ENCODE measurements at places on chromosomes 5 and 9.

DNA sequence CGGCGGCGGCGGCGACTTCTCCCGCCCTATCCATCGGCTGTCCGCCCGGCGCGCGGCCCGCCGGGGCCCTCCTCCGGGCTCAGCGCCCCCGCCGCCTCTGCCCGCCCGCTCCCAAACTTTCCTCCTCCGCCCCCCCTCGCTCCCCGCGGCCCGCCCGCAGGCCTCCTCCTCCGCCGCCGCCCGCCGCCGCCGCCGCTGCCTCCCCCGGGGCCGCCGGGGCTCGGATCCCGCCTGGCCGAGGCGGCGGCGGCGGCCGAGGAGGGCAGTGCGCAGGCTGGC, 460 bp upstream of the PBX3 start:
- no peaks in the 10 kb centered on the region for H3K4me1 ChIP-seq
- peak overlapping the region; percentile 37 for H3K4me3 ChIP-seq
- H3K36me3 ChIP-seq: no peaks in the 10 kb centered on the region
- no peak for DNase-seq
- no peaks in the 10 kb centered on the region for H3K27me3 ChIP-seq
- peak overlapping the region; percentile 92 for H3K27ac ChIP-seq

GRCh38 chr5:55534436-55535198, at the start of gene PLPP1:
Gene PLPP1 (minus strand): TSS chr5:55534964. CDS start chr5:55534629, 335 bp downstream.
- peak within 1 kb of the TSS; percentile 98 for H3K27ac ChIP-seq
- H3K36me3 ChIP-seq: no peaks in the 10 kb centered on the region
- H3K4me1 ChIP-seq: no peaks in the 10 kb centered on the region
- peak; percentile 92 for DNase-seq
- H3K4me3 ChIP-seq: peak within 1 kb of the TSS; percentile 69

GRCh38 chr9:110298043-110298605, 39.5 kb downstream of the TXNDC8 start:
- H3K27ac ChIP-seq: no peak overlapping the region
- no peak overlapping the region for H3K4me3 ChIP-seq
- DNase-seq: no peak
- H3K4me1 ChIP-seq: no peaks in the 10 kb centered on the region
- H3K36me3 ChIP-seq: no peaks in the 10 kb centered on the region
- no peaks in the 10 kb centered on the region for H3K27me3 ChIP-seq

DNA sequence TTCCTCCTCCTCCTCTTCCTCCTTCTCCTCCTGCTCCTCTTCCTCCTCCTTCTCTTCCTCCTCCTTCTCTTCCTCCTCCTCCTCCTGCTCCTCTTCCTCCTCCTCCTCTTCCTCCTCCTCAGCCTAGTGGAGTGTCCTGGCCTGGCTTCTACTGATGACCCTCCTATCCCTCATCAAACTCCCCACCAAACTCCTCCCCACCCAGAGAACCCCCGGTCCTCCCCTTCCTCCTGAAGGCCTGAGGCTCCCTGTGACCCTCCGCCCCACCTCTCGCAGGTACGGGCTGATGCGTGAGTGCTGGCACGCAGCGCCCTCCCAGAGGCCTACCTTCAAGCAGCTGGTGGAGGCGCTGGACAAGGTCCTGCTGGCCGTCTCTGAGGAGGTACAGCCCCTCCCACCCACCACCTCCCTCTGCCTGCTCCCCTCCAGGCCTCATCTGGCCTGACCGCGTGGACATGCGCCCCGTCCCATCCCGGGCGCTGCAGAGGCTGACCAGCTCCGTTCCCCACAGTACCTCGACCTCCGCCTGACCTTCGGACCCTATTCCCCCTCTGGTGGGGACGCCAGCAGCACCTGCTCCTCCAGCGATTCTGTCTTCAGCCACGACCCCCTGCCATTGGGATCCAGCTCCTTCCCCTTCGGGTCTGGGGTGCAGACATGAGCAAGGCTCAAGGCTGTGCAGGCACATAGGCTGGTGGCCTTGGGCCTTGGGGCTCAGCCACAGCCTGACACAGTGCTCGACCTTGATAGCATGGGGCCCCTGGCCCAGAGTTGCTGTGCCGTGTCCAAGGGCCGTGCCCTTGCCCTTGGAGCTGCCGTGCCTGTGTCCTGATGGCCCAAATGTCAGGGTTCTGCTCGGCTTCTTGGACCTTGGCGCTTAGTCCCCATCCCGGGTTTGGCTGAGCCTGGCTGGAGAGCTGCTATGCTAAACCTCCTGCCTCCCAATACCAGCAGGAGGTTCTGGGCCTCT, 10.6 kb downstream of the FGFR4 start:
- no peak overlapping the region for H3K27ac ChIP-seq
- no peaks in the 10 kb centered on the region for H3K4me1 ChIP-seq
- no peak overlapping the region for H3K4me3 ChIP-seq
- no peak for DNase-seq
- no peaks in the 10 kb centered on the region for H3K36me3 ChIP-seq
- no peaks in the 10 kb centered on the region for H3K27me3 ChIP-seq

GRCh38 chr9:94298949-94299599, 29.4 kb downstream of the NUTM2F start:
- H3K27ac ChIP-seq: no peak overlapping the region
- H3K4me1 ChIP-seq: no peaks in the 10 kb centered on the region
- DNase-seq: peak; percentile 46
- H3K4me3 ChIP-seq: no peak overlapping the region
- no peaks in the 10 kb centered on the region for H3K27me3 ChIP-seq

GRCh38 chr9:89764217-89764616, 159.4 kb downstream of the GADD45G start:
- no peak for DNase-seq
- no peak overlapping the region for H3K4me3 ChIP-seq
- H3K27me3 ChIP-seq: no peaks in the 10 kb centered on the region
- H3K4me1 ChIP-seq: no peaks in the 10 kb centered on the region

DNA sequence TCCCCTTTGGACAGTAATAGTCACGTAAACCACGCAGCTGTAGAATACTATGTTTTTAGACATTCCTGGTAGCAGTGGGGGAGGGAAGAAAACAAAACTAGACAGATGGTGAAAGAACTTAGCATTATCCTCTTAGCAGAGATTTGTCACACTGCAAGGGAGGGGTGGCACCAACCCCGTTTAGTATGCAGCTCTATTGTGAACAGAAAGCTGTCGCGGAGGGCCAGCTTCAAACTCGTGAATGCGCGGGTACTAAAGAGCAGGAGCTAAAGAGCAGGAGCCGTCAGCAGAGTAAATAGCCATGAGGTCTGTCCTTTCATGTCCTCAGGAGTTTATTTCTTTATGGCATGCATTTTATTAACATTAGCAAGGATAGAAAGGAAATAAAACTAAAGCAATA, 141.9 kb upstream of the SLC12A2 start:
- H3K27ac ChIP-seq: no peak overlapping the region
- no peak for DNase-seq
- H3K36me3 ChIP-seq: no peaks in the 10 kb centered on the region
- H3K4me3 ChIP-seq: no peak overlapping the region
- no peaks in the 10 kb centered on the region for H3K27me3 ChIP-seq
- no peaks in the 10 kb centered on the region for H3K4me1 ChIP-seq

DNA sequence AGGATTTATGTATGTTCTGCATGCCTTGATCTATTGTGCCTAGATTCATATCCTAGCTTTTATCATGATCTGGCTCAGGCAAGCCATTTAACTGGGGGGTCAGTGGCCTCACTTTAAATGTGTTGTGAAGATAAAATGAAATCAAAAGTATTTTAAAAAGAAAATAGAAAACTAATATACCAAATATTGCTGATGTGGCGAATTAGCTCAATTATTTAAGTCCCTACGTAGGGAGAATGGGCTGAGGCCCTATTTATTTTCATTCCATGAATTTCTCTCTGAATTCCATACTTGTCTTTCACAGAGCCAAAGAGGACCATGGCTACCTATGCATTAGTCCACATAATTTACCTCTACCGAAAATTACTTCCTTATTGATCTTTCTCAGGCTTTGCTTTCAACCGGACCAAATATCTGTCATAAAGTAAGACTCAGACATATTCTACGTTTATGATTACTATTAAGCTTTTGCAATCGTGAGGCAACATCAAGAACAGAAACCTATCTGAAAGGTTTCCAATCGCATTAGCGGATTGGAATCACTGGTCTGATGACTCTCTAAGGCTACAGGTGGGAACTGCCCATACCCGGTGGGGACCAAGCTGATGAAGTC, 1.7 kb downstream of the MBLAC2 start:
- H3K27ac ChIP-seq: no peak overlapping the region
- peak overlapping the region; percentile 80 for H3K4me3 ChIP-seq
- no peaks in the 10 kb centered on the region for H3K36me3 ChIP-seq
- no peak for DNase-seq

- no peaks in the 10 kb centered on the region for H3K4me1 ChIP-seq
- H3K4me3 ChIP-seq: no peak overlapping the region
- no peaks in the 10 kb centered on the region for H3K36me3 ChIP-seq
- no peak for DNase-seq
Observed at GRCh38 chr5:167949435-167949834, 342.0 kb upstream of the WWC1 start.

- peak overlapping the region; percentile 95 for H3K27ac ChIP-seq
- no peak for DNase-seq
- no peaks in the 10 kb centered on the region for H3K36me3 ChIP-seq
- peak overlapping the region; percentile 66 for H3K4me3 ChIP-seq
- H3K4me1 ChIP-seq: peaks cover 6% of the 10 kb centered on the region
Observed at GRCh38 chr9:104092875-104093600, 1.1 kb upstream of the SMC2 start.

DNA sequence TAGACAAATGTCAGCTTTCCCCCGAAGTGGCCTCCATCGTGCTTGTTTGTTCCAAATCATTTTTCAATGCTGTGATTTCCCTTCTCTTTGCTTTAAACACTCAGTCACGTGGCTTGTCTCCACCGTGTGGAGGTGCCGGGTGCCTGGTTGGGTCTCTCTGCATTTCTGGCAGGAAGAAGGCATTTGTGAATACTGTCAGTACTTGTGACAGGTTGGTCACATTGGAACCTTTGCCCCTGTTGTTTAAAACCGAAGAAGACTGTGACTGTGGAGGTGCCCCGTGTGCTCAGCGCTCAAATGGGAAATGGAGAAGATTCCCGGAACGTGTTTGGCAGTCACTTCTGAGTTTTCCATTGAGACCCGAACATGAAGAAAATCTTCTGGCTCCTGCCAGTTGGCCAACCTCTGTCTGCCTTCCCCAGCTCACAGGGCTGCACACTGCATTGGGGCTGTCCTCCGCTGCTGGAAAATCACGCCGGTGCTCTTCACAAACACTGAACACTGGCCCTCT, 74.6 kb downstream of the LMNB1 start:
- no peak overlapping the region for H3K4me3 ChIP-seq
- no peaks in the 10 kb centered on the region for H3K36me3 ChIP-seq
- H3K27ac ChIP-seq: peak overlapping the region; percentile 25
- no peaks in the 10 kb centered on the region for H3K27me3 ChIP-seq
- no peak for DNase-seq

GRCh38 chr5:152094060-152094459, 169.4 kb upstream of the GLRA1 start:
- H3K27ac ChIP-seq: no peak overlapping the region
- H3K36me3 ChIP-seq: no peaks in the 10 kb centered on the region
- no peaks in the 10 kb centered on the region for H3K27me3 ChIP-seq
- no peak overlapping the region for H3K4me3 ChIP-seq
- DNase-seq: no peak
- H3K4me1 ChIP-seq: no peaks in the 10 kb centered on the region

- H3K4me3 ChIP-seq: no peak overlapping the region
- no peaks in the 10 kb centered on the region for H3K27me3 ChIP-seq
- H3K4me1 ChIP-seq: no peaks in the 10 kb centered on the region
- H3K36me3 ChIP-seq: no peaks in the 10 kb centered on the region
- no peak overlapping the region for H3K27ac ChIP-seq
Observed at GRCh38 chr5:161085056-161085455, 233.0 kb upstream of the ATP10B start.

GRCh38 chr9:116288658-116289057, 135.1 kb downstream of the PAPPA start:
- no peak overlapping the region for H3K4me3 ChIP-seq
- no peaks in the 10 kb centered on the region for H3K36me3 ChIP-seq
- H3K4me1 ChIP-seq: no peaks in the 10 kb centered on the region
- DNase-seq: no peak
- H3K27me3 ChIP-seq: no peaks in the 10 kb centered on the region

- H3K36me3 ChIP-seq: no peaks in the 10 kb centered on the region
- H3K4me3 ChIP-seq: no peak overlapping the region
- no peak overlapping the region for H3K27ac ChIP-seq
- DNase-seq: no peak
Observed at GRCh38 chr5:6734781-6735180, 21.5 kb downstream of the TENT4A start.

DNA sequence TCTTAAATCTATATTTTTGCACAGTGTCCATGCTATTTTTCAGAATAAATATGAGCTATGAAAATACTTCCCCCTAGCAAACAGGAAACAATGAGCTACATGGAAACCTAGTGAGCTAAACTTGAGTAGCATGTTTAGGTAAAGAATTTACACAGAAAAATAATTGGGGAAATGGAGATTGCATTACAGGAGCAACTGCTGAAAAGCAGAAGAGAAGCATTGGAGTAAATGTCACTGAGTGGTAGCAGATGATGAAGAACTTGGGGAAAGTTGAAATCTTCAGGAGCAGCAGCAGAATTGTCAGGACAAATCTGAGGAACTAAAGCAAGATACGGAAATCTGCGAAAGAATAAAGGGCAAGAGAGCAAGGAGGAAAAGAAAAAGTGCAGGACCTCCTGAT, 610.3 kb downstream of the TLE1 start:
- DNase-seq: no peak
- H3K4me3 ChIP-seq: no peak overlapping the region
- H3K27me3 ChIP-seq: no peaks in the 10 kb centered on the region
- H3K27ac ChIP-seq: no peak overlapping the region
- no peaks in the 10 kb centered on the region for H3K4me1 ChIP-seq

DNA sequence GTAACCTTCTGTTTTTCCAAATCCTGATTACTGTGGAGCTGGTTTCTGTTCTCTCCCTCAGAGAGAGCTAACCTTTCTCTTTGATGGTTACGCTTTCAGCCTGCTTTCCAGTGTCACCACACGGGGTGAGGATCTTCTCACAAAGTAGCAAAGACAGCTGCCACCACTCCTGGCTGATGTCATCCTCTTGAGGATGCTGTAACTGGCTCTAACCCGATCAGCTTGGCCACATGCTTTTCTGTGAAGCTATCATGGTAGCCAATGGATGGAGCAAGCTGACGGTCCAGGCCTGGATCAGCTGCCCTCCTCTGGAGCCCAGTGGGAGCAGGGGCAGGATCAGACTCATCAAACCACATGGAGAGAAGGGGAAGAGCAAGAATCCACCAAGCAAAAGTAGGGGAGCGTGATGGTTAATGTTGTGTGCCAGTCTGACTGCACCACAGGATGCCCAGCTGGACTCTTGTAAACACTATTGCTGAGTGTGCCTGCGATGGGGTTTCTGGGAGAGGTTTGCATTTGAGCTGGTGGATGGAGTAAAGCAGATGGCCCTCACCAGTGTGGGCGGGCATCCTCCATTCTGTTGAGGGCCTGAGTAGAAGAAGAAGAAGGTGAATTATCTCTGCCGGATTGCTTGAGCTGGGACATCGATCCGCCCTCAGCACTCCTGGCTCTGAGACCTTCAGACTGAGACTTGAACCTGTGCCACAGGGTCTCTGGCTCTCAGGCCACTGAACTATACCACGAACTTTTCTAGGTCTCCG, 26.8 kb upstream of the ZNF354A start:
- no peak overlapping the region for H3K4me3 ChIP-seq
- no peaks in the 10 kb centered on the region for H3K27me3 ChIP-seq
- no peaks in the 10 kb centered on the region for H3K36me3 ChIP-seq
- DNase-seq: no peak
- H3K4me1 ChIP-seq: no peaks in the 10 kb centered on the region
- H3K27ac ChIP-seq: no peak overlapping the region

All from uterus (tissue), 4 donors.